OCI-LY7 (cell line): ENCODE measurements at places on chromosomes 7 and 10. TPM values are rescaled to one million over a fixed set of nuclear protein-coding genes. Genes with fewer than 3 reads are reported as not detected.

Gene C10orf105
- total RNA-seq, result 0.09 and 0.15 TPM in 2 replicates

Gene GJC3
- total RNA-seq, result not detected in 2 replicates

Gene PPP3CB
- 43.1 and 45.3 TPM in 2 replicates for total RNA-seq

Gene TECPR1
- 36.4 and 38.1 TPM in 2 replicates for total RNA-seq

DNA sequence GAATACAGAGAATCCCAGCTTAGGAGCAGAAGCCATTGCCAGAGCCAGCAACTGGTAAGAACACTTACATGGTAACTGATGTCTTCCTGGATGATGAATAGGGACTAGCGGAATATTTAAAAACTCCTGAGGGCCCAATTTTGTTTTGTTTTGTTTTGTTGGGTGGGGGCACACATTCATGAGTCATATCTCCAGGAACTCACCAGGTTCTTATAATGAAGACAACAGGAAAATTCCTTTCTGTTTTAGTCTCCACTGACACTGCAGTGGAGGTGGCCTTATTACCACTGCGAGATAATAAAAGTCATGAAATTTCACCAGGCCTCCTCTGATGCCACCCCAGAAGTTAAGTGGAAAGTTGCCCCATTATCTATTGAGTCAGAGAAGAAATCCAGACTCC, 6.6 kb upstream of the CUZD1 start:
- no peak for DNase-seq

GRCh38 chr10:75619635-75620034, 188.2 kb downstream of the LRMDA start:
- DNase-seq, result no peak

DNA sequence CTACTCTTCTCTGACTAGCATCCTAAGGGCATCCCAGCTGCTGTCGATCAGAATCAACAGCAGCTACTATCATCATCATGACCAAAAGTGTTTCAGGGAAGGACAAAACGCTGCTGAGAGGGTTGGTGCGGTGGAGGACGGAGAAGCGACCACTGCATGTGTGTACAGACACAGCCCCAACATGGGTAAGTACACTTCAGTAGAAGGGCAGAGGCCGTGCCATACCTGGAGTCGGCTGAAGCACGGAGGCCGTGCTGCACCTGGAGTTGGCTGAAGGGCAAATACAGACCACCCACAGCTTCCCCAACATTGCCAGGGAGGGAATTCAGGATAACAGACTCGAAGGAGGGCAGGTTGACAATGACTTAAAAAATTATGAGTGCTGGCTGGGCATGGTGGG, 67.8 kb upstream of the CYTH3 start:
- no peak for DNase-seq

GRCh38 chr7:35487841-35488240, 207.1 kb downstream of the HERPUD2 start:
- no peak for DNase-seq

DNA sequence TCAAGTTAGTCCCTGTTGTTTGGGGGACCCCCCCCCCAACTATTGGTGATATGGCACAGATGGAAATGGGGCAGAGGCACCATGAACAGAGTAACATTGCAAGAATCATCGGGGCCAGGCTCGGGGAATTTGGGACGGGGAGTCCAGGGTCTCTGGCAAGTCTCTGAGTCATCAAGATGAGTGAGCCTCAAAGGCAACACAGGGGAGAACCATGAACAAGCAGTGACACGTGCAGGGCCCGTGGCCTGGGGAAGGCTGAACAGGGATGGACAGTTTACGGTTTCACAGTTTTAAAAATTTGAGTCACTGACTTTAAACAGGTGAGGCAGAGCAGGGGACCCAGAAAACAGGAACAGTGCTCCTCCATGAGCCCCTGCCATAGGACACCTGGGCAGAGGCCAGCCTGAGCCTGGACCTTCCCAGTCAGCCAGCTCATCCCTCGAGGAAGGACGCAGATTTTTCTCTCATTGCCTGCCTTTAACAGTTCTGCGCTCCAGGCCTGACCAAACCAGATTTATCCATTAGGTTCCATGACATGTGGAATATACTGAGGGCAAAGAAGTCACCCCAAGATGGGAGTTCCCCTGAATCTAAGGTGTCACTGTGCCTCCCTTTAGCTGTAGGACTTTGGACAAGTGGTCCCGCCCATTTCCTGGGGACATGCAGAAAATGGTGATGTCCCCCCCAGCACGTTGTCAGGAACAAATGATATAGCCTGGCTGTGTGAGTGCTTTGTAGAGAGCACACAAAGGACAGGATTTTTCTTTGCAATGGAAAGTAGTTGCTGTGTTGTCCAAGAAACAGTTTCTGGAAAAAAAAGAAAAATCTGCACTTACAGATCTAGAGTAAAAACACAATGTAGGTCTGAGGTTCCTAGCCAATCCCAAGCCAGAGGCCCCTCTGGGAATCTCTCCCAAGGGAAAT, 23.8 kb downstream of the CHST15 start:
- DNase-seq, result no peak

- DNase-seq, result peak; percentile 88
These were observed 45.5 kb upstream of the TARP start for GRCh38 chr7:38318803-38319416.

- DNase-seq, result no peak
These were observed 56.0 kb downstream of the CSGALNACT2 start for GRCh38 chr10:43194266-43194665.

DNA sequence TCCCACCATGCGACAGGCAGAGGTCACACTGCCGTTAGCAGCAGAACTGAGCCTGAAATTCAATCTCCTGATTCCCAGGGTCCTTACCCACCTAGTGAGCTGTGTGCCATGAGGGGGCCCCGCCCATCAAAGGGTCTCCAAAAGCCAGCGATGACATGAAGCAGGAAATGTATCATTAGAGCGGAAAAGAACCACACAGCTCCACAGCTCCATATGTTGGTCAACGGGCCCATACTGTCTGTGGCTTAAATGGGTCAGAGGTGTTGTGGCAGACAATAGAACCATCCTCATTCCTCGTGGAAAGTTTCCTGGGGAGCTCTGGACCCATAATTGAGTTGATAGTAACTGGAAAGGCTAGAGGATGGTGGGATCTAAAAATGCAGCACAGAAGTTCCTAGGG, 68.1 kb upstream of the PODXL start:
- no peak for DNase-seq

DNA sequence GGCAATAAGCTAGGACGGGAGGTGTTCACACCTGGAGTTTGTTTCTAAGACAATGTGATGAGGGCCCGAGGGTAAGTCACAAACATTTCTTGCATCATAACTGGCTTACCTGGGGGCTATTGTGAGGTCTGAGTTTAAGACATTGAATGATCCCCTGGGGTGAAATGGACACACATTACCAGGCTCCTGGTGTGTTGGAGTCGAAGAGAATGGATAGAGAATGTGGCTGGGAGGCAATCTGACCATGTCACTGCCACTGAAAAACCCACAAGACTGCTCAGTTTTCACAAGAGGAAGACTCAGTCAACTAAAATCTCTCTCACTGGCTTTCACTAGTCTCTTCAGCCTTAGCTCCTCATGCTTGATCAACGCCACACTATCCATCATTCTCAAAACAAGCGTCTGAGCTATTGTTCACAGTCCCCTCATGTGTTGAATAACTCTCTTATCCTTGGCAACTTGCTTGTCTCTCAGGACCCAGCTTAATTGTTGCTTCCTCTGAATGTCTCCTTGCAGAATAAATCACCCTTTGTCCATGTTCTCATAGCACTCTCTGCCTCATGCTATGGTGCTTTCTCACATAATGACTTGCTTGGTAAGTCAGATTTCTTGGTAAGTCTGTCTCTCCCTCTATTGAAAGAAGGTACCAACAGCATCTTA, at the start of gene C10orf120:
TSS of gene C10orf120 (minus strand) at position 51 of the 660 bp plus-strand sequence. CDS start 56 bp downstream, outside the sequence.
- no peak for DNase-seq

GRCh38 chr10:79027147-79028055, 41.4 kb upstream of the ZMIZ1 start:
- no peak for DNase-seq

GRCh38 chr10:93718937-93719725, 16.7 kb upstream of the FRA10AC1 start:
- peak; percentile 30 for DNase-seq

DNA sequence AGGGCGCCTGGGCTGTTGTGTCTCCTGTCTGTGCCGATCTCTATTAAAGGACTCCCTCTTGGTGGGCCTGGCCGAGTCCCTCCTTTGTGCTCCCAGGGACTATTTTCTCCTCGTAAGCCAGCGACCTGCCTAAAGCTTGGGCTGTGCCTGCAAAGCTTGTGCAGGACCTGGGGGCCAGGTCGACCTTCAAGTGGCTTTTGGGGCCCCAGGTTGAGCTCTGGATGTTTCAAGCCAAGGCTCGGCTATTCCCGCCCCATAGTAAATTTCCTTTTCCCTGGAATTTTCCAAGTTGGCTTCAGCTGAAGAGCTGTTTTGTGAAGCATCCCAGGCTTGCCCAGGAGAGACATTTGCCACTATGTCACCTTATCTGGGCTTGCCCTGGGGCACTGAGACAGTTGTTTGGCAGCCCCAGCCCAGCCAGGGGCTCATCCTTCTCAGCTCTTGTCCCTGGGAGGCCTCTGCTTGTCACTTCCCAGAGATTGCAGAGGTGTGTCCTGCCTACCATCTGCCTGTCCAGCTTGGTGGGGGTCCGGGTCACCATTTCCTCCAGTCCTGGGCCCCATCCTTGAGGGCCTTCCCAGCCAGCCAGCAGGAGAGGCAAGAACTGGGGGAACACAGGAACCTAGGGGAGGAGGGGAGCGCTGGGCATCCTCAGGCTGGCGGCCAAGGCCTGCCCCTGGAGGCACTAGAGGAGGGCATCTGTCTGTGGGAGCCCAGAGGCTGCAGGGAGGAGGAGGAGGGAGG, 20.2 kb downstream of the ZMIZ2 start:
- no peak for DNase-seq

DNA sequence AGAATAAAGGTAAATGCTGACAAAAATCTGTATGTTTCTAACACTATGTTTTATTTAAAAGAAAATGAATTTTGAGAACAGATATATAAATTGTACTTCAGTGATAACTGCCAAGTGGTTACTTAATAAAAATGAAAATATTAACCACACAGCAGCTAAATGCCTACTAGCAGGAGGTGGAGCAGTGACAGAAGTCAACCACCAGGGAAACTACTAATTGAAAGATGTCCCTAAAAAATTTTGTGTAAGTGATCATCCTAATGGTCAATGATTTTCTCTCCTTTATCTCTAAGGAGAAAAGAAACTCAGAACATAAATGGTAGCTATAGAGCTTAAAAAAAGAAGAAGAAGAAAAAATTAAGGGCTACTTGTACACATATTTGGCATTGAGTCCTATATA, 22.9 kb downstream of the WNT16 start:
- DNase-seq, result no peak

DNA sequence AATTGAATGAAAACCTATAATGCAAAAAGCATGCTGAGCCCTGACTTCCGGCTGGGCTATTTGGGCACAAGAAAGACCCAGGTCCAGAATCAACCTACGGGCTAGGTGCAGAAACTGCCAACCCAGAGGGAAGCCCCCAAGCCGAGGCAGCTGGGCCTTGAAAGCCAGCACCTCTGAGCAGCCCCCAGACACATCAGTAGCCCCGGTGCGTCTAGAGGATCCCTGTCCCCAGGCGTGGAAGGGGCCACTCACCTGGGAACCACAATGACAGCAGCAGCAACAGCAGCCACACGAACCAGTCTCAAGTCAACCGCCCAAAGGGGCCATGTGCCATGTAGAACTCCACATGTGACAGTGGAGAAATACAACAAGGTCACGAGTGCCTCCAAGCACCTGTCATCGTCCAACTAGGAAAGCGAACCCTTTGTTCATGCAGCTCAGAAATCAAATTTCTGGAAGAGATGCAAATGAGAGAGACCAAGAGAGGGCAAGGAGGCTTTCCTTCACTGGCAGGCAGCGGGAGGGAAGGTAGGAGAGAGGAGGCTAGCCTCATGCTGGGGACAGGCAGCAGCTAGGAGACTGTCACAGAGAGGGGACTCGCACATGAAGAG, 57.5 kb upstream of the CHST15 start:
- DNase-seq, result no peak

- DNase-seq, result no peak
These were observed 36.1 kb upstream of the CUL1 start for GRCh38 chr7:148662646-148663045.

- no peak for DNase-seq
These were observed 54.5 kb upstream of the DDC start for GRCh38 chr7:50619684-50620083.

GRCh38 chr7:74379938-74380337, 73.8 kb upstream of the GTF2IRD1 start:
- no peak for DNase-seq

DNA sequence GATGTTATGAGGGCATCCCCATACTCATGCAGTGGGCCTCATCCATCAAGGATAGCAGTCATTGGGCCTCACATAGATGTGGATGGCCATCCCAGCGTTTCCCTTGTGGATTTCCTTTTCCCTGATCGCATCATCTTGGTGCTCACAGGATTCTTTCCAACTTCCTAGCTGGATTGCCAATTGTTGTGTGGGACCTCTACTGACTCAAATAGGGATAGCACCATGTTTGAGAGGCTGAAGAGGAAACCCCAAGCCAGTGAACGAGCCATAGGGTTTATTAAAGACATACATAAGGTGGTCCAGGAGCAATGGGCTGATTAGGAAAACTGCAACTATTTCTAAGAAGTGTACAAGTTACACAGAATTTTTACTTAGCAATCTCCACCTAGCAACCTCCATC, 21.8 kb downstream of the ASZ1 start:
- no peak for DNase-seq

DNA sequence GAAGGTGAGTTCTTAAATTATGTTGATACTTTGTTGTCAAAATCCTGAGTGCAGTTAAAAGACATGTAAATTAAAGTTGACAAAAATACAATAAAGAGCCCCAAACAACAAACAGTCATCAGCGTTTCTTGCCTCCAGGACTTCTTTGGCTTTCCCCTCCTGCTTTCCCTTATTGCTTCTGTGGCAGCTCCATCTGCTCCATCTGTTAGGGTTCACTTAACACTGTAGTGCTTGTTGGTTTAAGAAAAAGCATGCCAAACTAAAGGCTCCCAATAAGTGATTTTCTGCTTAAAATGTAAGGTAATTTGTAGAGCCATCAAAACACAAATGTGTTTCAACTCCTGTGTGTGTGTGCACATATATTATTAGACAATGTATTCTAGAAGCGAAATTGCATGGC, 254.3 kb upstream of the GNAI1 start:
- DNase-seq, result no peak

DNA sequence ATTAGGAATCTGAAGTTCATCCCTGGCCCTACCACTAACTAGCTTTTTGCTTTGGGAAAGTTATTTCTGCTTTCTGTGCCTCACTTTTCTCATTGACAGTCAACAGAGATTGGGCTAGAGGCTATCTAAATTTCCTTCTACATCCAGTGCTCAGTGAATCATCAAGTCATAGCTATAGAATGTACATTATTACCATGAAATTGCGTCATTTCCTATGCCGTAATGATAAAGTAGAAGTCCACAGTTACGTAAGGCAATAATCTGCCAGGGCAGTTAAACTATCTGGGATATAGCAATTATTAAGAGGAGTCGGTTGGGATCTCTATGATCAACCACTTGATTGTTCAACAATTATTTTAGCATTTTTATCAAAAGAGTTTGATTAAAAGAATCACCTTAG, 64.4 kb downstream of the ITGB8 start:
- no peak for DNase-seq
